ENCODE measurements at places on chromosomes 13 and 19.

DNA sequence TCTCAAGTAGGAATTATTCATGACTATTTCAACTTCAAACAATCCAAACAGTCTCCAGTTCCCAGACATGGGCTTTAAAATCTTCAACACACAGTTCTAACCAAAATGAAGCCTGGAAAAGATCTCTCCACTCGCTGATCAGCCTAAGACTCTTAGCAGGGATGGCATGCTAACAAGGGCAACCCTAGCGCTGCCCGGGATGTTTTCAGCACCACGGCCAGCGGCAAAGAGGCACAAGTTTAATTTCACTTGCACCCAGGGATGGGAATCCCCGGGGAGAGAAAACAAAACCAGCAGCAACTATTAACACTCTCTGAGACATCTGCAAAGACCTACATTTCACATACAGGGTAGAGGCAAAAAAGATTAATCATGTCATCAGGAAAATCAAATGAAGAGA, 43.0 kb downstream of the CACNA1A start:
- DNase-seq, result no peak

DNA sequence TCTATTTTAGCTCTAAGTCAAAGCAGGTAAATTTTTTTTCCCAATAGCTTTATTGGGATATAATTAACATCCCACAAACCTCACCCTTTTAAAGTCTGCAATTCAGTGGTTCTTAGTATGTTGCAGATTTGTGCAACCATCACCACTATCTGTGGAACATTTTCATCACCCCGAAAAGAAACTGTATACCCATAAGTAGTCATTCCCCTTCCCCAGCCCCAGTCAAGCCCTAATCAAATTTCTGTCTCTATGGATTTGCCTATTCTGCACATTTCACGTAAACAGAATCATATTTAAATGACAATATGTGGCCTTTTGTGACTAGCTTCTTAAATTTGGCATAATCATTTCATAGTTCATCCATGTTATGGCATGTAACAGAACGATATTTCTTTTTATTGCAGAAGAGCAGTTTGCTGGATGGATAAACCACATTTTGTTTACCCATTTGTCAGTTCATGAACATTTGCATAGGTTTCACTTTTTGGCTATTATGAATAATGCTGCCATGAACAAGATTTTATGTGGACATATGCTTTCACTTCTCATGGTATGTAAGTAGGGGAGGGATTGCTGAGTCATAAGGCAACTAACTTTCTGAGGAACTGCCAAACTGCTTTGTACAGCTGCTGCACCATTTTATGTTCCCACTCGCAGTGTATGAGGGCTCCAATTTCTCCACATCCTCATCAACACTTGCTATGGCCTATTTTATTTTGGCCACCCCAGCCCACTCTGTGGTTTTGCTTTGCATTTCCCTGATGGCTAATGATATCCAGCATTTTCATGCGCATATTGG, 10.9 kb downstream of the SLC46A3 start:
- DNase-seq, result no peak

GRCh38 chr19:8642561-8642960, 12.1 kb downstream of the NFILZ start:
- DNase-seq, result no peak

DNA sequence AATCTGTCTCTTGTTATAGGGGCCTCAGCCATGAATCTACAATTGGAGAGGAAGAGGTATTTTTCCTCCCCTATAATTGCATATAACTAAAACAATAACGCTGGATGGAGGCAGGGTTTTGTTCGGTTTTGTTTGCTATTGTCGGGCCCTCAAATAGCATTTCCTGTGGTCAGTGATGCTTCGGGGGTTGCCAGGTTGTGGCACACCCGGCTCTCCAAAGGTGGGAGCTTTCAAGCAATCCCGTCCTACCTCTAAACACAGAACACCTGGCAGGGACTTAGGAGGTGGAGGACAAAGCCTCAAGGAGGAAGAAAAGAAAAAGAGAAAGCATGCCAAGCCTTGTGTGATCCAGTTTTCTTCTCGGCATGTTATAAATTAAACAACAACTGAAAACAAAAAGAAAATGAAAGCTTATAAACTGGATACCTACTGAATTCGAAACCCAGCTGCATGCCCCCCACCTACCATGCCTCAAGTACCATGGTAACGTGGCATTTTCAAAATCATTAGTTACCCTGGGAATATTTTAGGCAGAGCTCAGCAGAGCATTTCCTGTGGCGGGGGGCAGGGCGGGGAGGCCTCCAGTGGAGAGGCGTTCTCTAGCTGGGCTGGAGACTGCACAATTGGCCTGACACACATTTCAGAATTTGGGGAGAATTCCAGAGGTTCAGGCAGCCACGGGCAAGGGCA, 213.8 kb downstream of the DCLK1 start:
- peak; percentile 86 for DNase-seq

DNA sequence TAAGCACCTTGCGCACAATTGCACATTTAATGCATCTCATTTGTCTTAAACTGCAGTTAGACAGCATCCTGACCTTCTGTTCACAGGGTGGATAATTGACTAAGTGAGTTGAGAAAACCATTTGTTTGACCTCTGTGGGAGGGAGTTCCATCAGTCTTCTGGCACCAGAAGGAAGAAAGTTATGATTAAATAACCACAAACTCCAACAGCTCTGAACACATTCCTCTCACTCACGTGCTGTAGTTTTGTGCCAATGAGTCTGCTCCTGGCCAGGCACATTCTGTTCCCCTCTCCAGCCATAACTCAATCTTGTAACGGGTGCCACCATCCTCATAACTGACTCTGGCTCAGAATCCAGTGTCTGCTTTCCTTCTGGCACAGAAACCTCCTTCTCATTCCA, 817.2 kb downstream of the SLITRK1 start:
- DNase-seq, result no peak

DNA sequence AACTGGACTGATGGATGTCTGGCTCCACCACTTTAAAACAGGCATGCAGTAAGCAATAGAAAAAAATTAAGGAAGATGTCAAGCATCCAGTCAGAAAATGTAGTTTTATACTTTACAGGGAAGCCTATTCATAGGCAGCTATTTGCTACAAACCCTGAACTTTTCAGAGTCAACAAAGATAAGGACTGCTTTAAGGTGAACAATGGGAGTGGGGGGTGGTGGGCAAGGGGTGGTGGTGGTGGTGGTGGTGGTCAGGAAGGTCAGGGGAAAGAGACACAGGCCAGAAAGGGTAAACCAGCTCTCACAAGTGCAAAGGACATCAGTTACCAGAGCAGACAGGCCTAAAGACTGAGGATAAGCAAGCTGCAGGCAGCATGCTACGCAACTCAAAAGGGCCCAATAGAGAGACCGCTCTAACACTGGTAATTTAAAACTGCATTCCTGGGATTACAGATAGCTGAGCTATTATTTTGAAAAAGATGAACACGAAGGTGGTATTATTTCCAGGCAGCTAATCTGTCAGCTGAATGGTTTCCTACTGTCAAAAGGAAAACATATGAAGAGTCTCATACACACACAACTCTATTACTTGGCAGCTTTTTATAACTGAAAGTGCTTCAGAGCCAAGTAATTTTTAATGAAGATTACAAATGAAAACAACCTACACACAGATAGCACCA, 14.8 kb downstream of the BRD4 start:
- no peak for DNase-seq

DNA sequence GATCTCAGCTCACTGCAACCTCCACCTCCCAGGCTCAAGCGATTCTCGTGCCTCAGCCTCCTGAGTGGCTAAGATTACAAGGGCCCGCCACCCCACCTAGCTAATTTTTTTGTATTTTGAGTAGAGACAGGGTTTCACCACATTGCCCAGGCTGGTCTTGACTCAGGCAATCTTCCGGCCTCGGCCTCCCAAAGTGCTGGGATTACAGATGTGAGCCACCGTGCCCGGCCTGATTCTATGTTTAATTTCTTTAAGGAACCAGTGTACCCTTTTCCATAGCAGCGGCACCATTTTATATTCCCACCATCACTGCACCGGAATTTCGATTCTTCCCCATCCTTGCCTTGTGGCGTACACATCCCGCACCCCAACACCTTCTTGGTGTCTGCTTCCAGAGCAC, 17.7 kb upstream of the INSR start:
- no peak for DNase-seq
